ENCODE measurements at places on chromosomes 13 and 19.

- DNase-seq = no peak
These were observed 454 bp downstream of the TIMM44 start for GRCh38 chr19:7942981-7943443.

DNA sequence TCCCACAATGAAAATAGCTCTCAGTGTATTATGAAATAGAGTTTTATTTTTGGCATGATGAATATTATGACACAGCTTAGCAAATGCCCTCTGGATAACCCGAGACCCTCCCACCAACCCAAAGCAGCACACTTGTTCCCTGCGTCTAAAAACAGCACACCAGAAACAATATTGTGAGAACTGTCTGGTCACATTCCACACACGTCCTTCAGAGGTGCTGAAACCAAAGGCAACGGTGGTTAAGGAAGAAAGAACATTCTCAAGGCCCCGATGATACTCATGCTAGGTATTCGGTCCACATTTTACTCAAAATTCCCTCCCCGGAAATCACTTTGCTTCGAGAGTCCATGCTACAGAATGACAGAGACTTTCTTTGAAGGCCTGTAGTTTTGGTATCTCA lies 156.7 kb downstream of the SLC7A1 start:
- no peak for DNase-seq

GRCh38 chr13:44812818-44813217 lies 176.5 kb downstream of the NUFIP1 start:
- DNase-seq = no peak

- no peak for DNase-seq
These were observed 2.6 kb downstream of the GPR42 start for GRCh38 chr19:35373492-35373891.

DNA sequence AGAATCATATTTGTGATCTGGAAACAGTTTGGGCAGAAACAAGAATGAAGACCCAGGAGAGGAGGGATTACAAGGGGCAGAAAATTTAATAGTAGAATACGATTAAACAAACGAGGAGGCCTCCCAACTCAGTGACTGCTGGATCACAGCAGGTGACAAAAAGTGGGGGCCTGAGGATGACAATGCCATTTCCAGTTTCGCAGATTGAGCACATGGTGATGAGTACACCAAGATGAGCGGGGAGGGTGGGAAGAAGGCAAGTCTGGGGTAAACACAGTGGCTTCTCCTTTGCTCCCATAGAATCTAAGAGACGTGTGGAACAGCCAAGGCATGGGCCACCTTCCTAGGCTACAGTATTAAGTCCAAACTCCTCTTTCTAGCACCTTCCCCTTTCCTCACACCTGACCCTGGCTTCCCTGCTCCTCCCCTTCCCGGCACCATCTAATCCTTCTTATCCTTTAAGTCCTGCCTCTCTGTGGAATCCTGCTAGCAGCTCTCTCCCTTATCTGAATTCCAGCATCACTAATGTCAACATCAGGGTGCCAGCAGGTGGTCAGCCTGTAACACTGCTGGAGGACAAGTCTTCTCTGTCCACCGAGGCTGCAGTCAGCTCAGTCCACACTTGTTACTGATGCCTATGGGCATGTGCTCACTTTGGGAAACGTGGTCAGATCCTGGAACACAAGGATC lies 13.5 kb downstream of the ATP7B start:
- no peak for DNase-seq

DNA sequence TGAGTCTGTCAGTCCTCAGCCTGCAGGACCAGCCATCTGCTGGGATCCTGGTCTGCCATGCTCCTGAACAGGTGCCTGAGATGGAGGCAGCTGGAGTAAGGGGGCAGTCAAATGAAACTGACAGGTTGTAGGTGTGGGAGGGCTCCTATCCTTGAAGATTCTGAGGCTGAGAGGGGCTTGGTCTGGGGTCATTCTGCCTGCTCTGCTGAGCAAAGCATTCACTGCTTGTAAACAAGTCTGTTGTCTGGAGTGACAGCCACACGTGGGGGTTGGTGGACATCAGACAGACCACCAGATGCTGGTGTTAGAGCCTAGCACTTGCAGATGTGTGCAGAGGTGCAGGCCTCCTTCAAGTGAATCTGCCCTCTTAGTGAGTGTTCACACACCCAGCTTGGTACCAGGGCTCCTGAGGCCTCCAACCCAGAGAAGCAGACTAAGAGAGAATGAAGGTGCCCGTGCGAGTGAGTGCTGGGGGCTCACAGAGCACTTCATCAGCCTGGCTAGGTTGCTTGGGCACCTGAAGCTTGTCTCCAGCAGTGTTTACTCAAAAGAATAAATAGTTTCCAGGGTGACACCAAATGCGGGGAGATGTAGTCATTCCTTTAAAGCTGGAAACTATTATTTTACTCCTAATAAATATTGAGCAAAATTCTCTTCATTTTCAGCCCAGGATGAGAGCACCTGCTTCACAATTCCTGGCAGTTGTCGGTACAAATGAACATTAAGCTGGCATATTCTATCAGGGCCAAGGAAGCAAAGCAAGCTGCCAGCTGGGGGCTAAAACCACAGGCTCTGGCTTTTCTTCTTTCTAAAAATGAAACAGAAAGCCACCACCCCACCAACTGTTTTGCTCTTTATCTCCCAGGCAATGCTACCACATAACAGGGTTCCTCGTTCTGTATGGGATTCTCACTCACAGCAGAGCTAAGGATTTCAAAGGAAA lies 82.3 kb downstream of the RNASEH2B start:
- DNase-seq = no peak

DNA sequence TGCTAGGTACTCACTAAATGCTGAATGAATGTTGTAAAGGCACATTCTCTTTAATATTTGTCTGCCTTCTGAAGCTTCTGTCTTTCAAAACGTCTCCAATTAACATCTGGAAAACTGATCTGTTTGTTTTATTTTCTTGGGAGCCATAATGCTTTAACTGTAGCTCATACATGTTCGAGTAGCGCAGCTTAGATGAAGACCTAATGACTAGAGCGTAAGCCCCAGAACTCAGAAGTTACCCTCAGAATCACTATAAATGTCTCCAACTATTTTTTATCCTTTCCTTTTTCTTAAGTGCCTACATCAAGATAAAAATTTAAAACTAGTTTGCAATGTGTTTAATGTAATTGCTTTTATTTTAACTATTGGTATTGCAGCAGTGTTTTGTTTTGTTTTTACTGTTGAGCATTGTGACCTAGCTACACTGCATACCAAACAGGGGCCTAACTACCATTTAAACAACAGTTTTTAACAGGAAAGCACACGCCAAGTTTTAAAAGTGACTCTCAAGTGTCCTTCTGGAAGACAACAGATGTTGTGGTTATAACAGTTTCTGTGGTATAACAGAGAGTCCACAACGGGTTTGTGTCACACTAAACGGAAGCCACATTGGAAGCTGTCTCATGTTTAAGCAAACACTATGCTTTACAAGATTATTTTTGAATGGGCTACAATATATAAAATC lies 42.0 kb downstream of the MRPL57 start:
- DNase-seq = no peak

GRCh38 chr13:112844411-112844810 lies 124.6 kb upstream of the MCF2L start:
- DNase-seq = no peak

- DNase-seq = no peak
These were observed 62.2 kb upstream of the TM9SF2 start for GRCh38 chr13:99439048-99439447.

GRCh38 chr19:34263745-34264237 lies 9.4 kb downstream of the GARRE1 start:
- DNase-seq = no peak

DNA sequence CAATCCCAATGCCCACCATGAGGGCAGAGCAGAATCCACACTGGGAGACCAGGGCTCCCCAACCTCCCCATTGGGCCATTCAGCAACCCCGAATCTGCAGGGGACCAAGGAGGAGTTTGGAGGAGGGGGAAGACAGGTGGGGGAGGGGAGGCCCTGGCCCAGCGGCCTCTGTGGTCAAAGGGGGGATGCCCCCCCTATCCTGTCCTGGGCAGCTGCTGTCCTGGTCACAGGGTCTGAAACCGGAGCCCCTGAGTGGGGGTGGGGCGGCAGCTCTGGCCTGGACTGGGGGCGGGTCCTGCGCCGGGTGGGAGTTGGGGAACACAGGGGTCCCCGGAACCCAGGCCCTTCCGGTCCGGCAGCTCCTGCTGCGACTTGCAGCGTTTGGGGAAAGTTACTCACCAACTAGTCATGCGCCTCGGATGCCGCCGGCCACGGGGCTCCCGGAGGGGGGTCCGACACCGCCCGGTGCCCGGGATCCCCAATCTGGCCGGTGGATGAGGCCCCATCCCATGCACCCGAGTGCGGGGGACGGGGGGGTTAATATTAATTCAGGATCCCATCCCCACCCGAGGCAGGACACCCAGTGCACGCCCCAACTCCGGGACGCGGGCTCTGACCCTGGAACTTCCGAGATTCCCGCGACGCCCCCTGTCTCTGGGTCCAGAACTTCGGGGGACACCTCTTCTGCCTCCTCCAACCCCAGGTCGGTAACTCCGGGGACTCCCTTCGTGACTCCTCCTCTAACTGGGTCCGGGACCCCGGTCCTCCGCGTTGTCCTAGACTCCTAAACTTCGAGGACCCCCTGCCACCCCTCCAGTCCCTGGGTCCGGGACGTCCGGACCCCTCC lies 872 bp downstream of the HOMER3 start:
- DNase-seq = no peak

DNA sequence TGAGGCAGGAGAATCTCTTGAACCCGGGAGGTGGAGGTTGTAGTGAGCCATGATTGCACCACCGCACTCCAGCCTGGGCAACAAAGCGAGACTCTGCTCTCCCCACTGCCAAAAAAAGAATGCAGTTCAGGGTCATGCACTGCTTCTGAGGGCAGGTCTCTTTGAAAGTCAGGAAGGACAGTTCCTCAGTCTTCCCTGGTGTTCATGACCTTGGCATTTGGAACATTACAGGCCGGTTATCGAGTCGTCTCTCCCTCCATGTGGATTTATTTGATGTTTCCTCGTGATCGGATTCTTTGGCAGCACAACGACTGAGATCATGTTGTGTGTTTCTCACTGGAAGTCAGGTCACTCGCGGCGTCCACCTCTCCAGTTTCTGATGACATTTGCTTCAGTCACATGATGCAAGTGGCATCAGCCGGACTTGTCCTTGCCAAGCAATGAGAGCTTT lies 17.2 kb downstream of the FGF21 start:
- DNase-seq = no peak

GRCh38 chr19:28966737-28967399 lies 246.1 kb downstream of the UQCRFS1 start:
- DNase-seq = no peak

DNA sequence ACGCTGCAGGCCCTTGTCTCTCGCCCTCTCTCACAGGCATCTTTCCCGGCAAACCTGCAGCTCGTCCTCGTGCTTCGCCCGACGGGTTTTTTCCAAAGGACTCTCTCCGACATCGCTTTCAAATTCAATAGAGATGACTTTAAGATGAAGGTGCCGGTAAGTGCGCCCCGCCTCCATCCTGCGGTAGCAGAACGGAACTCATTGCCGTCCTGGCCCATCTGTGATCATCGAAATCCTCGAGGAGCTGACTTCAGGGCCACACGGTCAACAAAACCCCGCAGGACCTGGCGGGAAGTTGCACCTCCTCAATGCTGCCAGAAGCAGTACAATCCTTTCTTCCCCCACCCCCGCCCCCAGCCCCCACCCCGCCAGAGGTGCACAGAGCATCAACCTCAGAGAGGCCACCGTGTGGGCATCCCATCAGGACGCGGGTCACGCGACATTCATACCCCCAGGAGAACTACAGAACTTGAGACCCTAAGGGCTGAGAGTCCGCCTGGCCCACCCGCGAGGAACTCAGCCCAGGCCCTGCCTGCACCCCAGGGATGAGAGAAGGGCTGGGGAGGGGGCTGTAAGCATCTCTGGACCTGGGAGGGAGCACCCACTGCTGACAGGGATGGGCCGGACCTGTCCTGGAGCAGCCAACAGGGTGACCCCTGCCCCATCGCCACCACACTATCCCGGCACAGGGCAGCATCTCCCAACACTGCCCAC lies 44.9 kb upstream of the F7 start:
- no peak for DNase-seq

DNA sequence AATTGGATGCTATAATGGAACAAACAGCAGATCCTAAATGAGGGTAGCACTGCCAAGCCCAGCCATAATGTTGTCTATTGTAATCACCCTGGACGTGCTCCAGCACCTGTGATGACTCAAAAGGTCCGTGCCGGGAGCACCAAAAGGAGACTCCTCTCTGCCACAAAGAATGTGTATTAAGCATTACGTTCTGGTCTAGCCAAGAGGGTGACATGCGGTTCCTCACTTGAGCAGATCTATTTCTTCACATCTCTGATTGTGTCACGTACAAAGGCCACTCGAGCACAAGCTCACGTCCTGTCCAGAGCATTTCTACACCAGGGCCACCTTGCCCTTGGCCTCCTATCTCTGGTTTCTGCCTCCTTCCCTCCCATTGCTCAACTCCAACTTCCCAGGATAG lies 219.9 kb upstream of the IRS2 start:
- no peak for DNase-seq

All from NCI-H1048 (cell line).